Sciatic nerve (tissue), 2 donors: ENCODE measurements at places on chromosomes 7 and 10. TPM values are rescaled to one million over a fixed set of nuclear protein-coding genes. Genes with fewer than 3 reads are reported as not detected.

Gene SLC13A1
- total RNA-seq: not detected

Gene RNF148
- total RNA-seq: 2.0 TPM

Gene PTPRZ1
- total RNA-seq: 8.8 TPM

Gene SAMD9L
- 28.4 TPM for total RNA-seq

Gene LRMDA
- total RNA-seq: 16.6 TPM

Gene TRPV5
- 0.22 TPM for total RNA-seq

Gene PRR15
- not detected for total RNA-seq

Gene CXCL12
- total RNA-seq: 394 TPM

Gene HTRA1
- 123 TPM for total RNA-seq

Gene TCAF2
- 2.5 TPM for total RNA-seq

Gene CNPY1
- total RNA-seq: not detected

Gene SCIN
- 9.8 TPM for total RNA-seq

Gene HOXA10
- 11.2 TPM for total RNA-seq

Gene C1QL3
- total RNA-seq: not detected

Gene C10orf67
- 1.2 TPM for total RNA-seq
